ENCODE measurements at places on chromosomes 1 and 21.

GRCh38 chr1:54274448-54274847 lies 74.5 kb downstream of the MRPL37 start:
- DNase-seq: no peak

- DNase-seq: no peak
Measured at GRCh38 chr1:75732703-75733102, 8.2 kb downstream of the ACADM start.

GRCh38 chr1:190129366-190129765 lies 348.3 kb downstream of the BRINP3 start:
- no peak for DNase-seq

DNA sequence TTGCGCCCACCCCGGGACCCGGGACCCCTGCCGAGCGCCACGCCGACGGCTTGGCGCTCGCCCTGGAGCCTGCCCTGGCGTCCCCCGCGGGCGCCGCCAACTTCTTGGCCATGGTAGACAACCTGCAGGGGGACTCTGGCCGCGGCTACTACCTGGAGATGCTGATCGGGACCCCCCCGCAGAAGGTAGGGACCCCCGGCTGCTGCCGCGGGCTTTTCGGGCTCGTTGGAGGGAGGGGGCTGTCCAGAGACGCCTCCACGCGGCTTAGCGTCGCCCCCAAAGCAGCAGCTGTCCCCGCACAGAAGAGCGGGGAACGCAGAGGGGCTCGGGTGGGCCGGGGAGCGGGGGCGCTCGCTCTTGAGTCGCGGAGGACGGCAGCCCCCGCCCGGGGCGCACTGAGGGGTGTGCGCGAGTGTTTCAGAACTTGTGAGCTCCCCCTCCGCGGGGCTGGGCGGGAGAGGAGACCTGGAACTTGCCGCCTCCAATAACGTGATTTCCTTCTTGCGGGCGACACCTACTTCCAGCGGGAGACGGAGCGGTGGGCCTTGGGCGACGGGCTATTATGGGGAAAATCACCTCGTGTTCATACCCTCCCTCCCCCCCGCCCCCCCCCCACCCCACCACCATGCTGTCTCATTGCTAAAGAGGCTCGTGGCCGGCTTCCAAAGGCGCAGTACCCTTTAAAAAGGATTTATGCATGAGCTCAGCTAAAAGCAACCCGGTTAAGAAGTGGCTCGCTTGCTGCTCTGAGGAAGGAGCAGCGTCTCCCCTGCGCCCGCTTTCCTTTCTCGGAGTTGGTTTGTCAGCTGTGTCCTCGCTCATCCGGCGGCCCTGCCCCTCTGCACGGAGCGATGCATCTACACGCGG lies 664 bp downstream of the BACE2 start:
- peak; percentile 27 for DNase-seq

DNA sequence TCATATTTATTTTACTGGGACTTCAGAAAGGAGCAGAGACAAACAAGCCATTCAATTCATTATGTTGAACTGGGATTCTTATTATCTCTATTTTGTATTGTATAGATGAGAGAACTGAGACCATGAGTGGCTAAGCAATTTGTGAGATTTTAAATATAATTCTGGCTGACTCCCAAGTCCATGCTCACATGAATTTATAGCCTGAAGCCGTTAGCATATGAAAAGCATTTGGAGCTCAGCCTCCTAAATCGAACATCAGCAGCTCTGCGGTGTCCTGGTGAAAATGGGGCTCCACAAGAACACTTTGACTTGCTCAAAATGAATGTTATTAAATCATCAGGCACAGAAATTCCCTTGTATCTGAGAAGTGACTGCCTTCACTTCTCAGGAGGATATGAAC lies 96.8 kb upstream of the DPT start:
- no peak for DNase-seq

DNA sequence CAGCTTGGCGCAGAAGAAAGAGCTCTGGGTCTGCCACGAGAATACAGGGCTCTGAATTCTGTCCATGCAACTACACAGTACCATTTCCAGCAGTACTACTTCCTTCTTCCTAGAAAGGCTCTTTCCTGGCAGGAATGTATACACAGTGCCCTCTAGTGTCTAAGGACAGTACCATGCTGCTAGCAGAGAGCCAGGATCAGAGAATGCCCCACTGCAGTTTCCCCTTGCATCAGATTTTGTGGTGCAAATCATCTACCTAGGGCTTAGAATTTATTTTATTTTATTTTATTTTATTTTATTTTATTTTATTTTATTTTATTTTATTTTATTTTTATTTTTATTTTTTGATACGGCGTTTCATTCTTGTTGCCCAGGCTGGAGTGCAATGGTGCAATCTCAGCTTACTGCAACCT lies 50.8 kb downstream of the PAX7 start:
- peak; percentile 10 for DNase-seq
